ENCODE measurements at places on chromosomes 4 and X.
A peak's percentile ranks its signal among the peaks of the same experiment; 100 is the strongest.

- no peak for DNase-seq
- H3K27ac ChIP-seq, result no peak overlapping the region
- no peaks in the 10 kb centered on the region for H3K36me3 ChIP-seq
- no peak overlapping the region for H3K4me3 ChIP-seq
- peaks cover 2% of the 10 kb centered on the region for H3K4me1 ChIP-seq
Observed at GRCh38 chr4:12949719-12950490, 534.2 kb downstream of the RAB28 start.

DNA sequence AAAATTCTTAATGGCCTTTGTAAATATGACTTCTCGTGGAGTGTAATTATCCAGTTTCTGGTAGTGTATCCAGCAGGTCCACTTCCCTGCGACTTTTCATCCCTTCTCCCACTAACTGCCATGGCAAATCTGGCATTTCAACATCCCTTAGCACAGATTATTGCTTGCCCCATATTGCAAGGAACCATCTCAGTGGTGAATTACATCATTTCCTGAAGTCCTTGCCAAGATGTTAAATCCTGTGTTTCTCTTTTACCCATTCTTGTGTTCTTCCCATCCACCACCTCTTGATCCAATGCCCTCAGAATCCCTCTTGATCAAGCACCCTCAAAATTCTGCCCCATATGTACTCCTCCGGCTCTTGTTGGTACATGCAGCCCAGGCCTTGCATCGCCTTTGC is 88.1 kb upstream of the ZNF81 start:
- no peaks in the 10 kb centered on the region for H3K4me1 ChIP-seq
- DNase-seq, result no peak
- H3K27me3 ChIP-seq, result no peaks in the 10 kb centered on the region
- no peak overlapping the region for H3K27ac ChIP-seq
- H3K4me3 ChIP-seq, result no peak overlapping the region
- H3K36me3 ChIP-seq, result no peaks in the 10 kb centered on the region

DNA sequence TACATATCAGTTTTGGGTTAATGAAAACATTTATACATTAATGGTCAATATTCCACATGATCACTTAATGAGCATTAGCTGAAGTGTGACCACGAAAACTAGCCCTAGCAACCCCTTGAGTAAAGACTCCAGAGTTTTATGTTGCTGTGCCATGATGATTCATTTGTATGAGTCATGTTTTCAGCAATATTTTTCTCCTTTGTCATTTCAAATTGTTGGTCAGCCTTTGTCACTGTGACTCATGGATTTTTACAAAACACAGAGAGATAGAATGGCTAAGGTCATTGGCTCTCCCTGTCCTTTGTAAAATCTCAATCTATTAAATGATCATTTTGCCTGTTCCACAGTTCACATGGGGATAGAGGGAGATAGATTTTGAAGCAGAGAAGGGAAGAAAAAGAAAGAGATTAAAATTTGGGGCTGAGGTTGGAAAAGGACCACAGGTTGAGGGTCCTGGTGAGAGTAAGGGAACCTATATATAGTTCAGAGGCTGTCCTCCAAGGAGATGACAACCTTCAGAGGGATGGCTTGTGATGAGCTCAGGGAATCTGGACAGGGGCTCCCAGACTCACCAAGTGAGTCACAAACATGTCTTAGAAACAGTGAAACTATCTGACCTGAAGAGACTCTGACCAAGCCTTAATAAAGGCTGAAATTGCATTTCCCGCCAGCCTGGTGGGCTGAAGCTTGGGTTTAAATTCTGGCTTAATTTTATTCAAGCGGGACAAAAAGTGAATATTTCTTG is 25.6 kb downstream of the NR0B1 start:
- H3K4me1 ChIP-seq, result no peaks in the 10 kb centered on the region
- H3K4me3 ChIP-seq, result no peak overlapping the region
- H3K27me3 ChIP-seq, result no peaks in the 10 kb centered on the region
- no peak overlapping the region for H3K27ac ChIP-seq

DNA sequence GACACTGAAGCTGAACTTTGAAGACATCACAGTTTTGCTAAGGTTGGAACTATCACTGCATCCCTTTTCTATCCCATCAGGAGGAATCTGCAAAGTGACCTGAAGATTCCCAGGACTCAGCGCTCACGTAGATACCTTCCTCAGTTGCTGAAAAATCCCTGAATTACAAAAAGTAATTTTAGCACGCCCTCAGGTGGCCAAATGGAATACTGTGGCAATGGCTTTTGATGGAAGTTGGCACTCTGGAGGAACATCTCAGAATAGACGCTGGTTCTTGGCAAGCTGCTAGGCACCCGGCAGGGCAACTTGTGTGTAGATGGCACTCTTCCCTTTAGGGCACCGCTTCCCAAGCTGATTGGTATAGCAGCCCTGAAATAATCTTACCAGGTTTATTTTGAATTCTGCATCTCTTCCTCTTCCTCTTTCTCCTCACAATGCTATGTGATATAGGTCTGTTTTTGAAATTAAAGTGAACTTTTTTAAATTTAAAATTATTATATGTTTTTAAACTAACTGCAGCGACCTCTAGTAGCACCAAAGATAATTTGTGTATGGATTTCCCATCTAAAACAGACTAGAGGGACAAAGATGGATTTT is 16.3 kb upstream of the ESX1 start:
- no peaks in the 10 kb centered on the region for H3K36me3 ChIP-seq
- no peaks in the 10 kb centered on the region for H3K27me3 ChIP-seq
- H3K4me3 ChIP-seq, result no peak overlapping the region
- no peaks in the 10 kb centered on the region for H3K4me1 ChIP-seq

- no peak for DNase-seq
- no peaks in the 10 kb centered on the region for H3K4me1 ChIP-seq
- no peaks in the 10 kb centered on the region for H3K36me3 ChIP-seq
- H3K27me3 ChIP-seq, result no peaks in the 10 kb centered on the region
Observed at GRCh38 chr4:109966891-109967481, 54.3 kb downstream of the EGF start.

- no peak overlapping the region for H3K27ac ChIP-seq
- H3K27me3 ChIP-seq, result no peaks in the 10 kb centered on the region
- H3K4me3 ChIP-seq, result no peak overlapping the region
Observed at GRCh38 chr4:184911310-184911709, 85.5 kb upstream of the ACSL1 start.

DNA sequence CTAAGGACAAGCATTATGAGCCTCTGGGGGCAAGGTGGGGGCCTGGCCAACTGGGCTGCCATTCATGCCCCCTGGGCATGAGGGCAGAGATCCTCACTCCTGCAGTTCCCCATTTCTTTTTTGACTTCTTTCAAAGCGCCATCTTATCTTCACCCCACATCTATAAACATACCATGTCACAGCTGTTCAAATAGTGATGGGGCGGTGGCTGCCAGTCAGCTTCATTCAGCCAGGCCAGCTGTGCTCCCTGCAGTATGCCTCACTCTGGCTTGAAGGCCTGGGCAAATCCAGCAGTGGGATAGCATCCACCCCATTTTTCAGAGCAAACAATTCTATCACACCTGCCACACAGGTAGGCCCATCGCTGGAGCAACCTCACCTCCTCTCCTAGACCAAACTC is 85.5 kb downstream of the NHSL2 start:
- H3K36me3 ChIP-seq, result no peaks in the 10 kb centered on the region
- H3K27me3 ChIP-seq, result no peaks in the 10 kb centered on the region
- H3K4me1 ChIP-seq, result peaks cover 5% of the 10 kb centered on the region
- no peak overlapping the region for H3K27ac ChIP-seq
- H3K4me3 ChIP-seq, result no peak overlapping the region

DNA sequence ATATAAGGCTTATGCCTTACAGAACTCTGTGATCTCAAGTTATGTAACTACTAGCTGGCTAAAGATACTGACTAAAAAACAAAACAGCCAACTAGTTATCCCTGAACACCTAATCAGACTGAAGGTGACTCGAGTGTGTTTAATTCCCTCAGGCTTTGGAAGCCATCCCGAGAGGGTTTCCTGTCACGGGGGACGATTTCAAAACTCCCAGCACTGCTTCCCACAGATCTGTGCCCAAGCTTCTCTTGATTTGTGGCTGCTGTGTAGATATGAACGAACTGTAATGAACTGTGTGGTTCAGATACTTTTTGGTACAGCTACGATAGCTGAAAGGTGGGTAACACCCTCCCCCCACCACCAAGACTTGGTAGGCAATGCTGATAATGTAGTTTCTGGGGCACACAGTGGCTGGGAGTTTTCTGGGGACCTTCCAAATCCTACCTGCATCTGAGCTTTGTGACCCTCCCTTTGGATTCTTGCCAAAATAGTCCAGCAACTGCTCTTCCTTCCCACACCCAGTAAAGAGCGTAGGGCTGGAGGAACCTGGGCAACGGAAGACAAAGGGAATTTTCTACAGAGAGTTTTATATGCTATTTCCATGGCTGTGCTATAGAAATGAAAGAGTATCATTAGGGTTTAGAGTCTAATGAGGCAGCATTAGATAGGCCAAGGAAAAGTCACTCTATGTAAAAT is 148.8 kb downstream of the MGST2 start:
- H3K4me3 ChIP-seq, result no peak overlapping the region
- DNase-seq, result no peak
- peaks cover 10% of the 10 kb centered on the region for H3K4me1 ChIP-seq
- no peaks in the 10 kb centered on the region for H3K36me3 ChIP-seq
- no peaks in the 10 kb centered on the region for H3K27me3 ChIP-seq

GRCh38 chr4:186659935-186660334 is 63.7 kb downstream of the FAT1 start:
- no peak for DNase-seq
- H3K27ac ChIP-seq, result no peak overlapping the region
- no peak overlapping the region for H3K4me3 ChIP-seq
- no peaks in the 10 kb centered on the region for H3K4me1 ChIP-seq
- H3K27me3 ChIP-seq, result no peaks in the 10 kb centered on the region

DNA sequence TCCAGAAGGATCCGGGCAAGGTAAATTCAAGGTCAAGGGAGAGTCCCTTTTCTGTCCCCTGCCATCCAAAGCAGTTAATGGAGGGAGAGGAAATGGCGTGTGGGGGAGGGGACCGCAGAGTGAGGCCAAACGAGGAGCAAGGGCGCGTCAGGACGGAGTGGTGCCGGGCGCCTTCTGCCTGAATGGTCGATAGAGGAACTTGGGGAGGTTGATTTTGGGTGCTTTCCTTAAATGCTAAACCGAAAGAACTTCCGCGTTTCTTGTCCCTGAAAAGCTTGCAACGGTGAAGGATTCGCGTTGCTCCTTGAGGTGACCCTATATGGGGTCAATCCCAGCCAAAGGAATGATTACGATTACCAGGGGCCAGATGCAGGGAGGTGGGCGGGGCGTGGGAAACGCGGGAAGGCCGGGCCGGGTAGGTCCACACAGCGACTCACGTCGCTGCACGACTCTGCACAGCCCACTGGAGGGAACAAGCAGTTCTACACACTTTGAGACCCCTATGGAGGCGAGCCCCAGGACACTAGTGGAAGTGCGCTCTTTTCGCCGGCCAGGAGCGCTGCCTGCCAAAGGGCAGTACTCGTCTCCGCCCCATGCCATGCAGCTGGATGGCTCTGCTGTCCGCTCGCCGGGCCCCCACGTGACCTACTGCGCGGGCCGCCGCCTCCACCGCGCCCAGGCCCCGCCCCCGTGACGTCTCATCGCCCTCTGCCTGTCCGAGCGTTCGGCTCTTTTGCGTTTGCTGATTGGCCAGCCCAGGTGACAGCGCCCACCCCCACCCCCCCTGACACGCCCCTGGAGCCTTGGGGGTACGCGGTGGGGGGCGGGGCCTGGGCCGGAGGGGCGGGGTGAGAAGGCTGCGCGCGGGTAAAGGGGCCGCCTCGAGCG is 452 bp upstream of the GK start:
- no peaks in the 10 kb centered on the region for H3K27me3 ChIP-seq
- peak; percentile 95 for DNase-seq
- H3K27ac ChIP-seq, result no peak overlapping the region
- H3K4me1 ChIP-seq, result no peaks in the 10 kb centered on the region
- no peaks in the 10 kb centered on the region for H3K36me3 ChIP-seq
- H3K4me3 ChIP-seq, result peak overlapping the region; percentile 43

DNA sequence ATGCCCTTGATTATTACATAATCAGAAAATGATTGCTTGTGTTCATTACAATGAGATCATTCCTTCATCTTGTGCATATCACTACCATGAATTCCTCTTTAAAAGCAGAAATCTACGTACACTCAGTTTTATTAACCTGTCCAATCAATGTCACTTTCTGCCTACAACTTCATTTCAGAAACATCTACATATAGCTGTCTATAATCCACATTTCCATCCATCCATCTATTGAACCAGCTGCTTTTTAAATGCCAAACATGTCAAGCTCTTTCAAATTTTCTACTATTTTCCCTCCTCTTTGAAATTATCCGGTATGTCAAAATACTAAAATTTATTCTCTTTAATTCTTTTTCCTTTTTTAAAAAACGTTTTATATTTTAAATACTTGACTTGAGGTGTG is 462.0 kb downstream of the GABRG1 start:
- DNase-seq, result no peak
- no peaks in the 10 kb centered on the region for H3K27me3 ChIP-seq
- no peak overlapping the region for H3K27ac ChIP-seq
- H3K36me3 ChIP-seq, result no peaks in the 10 kb centered on the region
- H3K4me3 ChIP-seq, result no peak overlapping the region

DNA sequence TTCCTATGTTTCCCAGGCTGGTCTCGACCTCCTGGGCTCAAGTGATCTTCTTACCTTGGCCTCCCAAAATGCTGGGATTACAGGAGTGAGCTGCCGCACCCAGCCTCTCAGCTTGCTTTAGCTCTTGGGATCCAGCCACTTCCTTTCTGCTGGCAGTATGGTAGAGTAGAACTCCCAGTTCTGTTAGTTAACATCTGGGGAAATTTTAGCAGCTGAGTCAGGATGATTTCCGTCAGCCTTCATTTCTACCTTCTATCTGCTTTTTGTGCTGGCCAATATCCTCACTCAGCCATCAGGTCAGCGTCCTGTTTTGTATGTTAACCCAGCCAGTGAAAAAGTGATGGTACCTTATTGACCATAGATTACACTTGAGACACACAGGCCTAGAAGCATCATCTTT is 59.3 kb upstream of the GPC4 start:
- no peaks in the 10 kb centered on the region for H3K27me3 ChIP-seq
- H3K36me3 ChIP-seq, result no peaks in the 10 kb centered on the region
- H3K4me1 ChIP-seq, result no peaks in the 10 kb centered on the region
- no peak overlapping the region for H3K4me3 ChIP-seq

DNA sequence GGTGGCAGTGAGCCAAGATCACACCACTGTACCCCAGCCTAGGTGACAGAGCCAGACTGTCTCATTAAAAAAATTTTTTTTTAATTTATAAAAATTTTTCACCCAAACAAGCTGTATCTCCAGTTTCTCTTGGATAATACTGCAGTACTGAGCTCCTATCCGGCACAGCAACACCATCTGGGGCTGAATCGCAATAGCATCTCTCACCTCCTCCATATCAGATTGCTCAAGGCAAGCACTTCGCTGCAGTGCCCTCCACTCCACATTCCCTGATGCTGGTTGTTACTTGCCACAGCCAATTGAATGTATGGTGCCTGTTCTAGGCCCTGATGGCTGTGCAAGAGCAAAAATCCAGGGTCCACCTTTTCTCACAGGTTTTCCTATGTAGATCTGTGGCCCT is 69.3 kb upstream of the FAM241A start:
- no peak overlapping the region for H3K27ac ChIP-seq
- H3K4me1 ChIP-seq, result peaks cover 3% of the 10 kb centered on the region
- no peak overlapping the region for H3K4me3 ChIP-seq
- H3K36me3 ChIP-seq, result no peaks in the 10 kb centered on the region
- no peaks in the 10 kb centered on the region for H3K27me3 ChIP-seq

GRCh38 chr4:16457944-16458343 is 231.7 kb upstream of the TAPT1 start:
- no peaks in the 10 kb centered on the region for H3K36me3 ChIP-seq
- no peak overlapping the region for H3K4me3 ChIP-seq
- H3K4me1 ChIP-seq, result no peaks in the 10 kb centered on the region
- no peaks in the 10 kb centered on the region for H3K27me3 ChIP-seq
- H3K27ac ChIP-seq, result no peak overlapping the region

GRCh38 chrX:42495139-42495538 is 282.8 kb downstream of the PPP1R2C start:
- H3K36me3 ChIP-seq, result no peaks in the 10 kb centered on the region
- H3K27me3 ChIP-seq, result no peaks in the 10 kb centered on the region
- no peaks in the 10 kb centered on the region for H3K4me1 ChIP-seq
